ENCODE measurements at places on chromosomes 1 and 21. TPM values are rescaled to one million over a fixed set of nuclear protein-coding genes. Genes with fewer than 3 reads are reported as not detected.

DDAH1 gene
- total RNA-seq = 0.44 TPM

CD34 gene
- total RNA-seq = not detected

CHI3L1 gene
- total RNA-seq = 0.24 TPM

C1orf87 gene
- not detected for total RNA-seq

- no peak overlapping the region for H3K4me3 ChIP-seq
- no peak overlapping the region for H3K27ac ChIP-seq
- no peak for DNase-seq
- no peaks in the 10 kb centered on the region for H3K36me3 ChIP-seq
- H3K27me3 ChIP-seq = no peaks in the 10 kb centered on the region
Observed at GRCh38 chr1:239563681-239564080, 177.3 kb downstream of the CHRM3 start.
